Heart right ventricle (tissue), 16 donors: ENCODE measurements at places on chromosomes 11 and 22.
A peak's percentile ranks its signal among the peaks of the same experiment; 100 is the strongest.

DNA sequence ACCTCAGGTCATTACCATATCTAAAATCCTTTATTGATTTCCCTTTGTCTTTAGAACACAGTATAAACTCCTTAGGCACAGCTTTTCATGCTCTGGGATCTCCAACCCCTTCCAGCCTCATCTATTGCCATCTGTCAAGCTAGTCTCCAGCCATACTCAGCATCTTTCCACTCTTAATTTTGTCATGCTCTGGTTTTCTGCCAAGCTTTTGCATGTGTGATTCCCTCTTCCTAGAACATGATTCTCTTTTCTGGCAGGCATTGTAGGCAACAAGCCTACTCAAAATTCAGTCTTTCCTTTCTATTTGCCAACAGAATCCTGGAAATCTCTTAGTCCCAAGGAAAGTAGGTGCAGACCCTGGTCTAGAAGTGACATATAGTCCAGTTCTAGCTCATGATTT lies 35.5 kb upstream of the SLC6A5 start:
- no peak for DNase-seq

DNA sequence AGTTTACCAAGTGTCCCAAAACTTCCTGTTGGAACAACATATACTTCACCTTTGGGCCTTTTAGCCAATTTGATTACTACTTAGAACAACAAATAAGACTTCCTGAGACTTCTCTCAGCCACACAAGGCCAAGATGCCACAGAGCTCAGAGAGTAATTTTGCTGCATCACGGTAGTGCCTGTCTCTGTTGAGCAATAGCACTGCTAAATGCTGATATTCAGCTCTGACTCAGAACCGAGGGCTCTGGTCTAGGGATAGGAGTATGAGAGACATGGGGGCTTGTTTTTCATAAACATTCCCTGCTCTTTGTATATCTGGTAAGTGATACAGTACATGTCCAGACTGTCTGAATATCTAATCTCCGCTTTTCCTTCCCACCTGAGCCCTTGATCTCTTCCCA lies 260.4 kb upstream of the ARHGAP20 start:
- DNase-seq = no peak

GRCh38 chr11:2990617-2991451 lies 1.3 kb downstream of the NAP1L4 start:
- no peak for DNase-seq

DNA sequence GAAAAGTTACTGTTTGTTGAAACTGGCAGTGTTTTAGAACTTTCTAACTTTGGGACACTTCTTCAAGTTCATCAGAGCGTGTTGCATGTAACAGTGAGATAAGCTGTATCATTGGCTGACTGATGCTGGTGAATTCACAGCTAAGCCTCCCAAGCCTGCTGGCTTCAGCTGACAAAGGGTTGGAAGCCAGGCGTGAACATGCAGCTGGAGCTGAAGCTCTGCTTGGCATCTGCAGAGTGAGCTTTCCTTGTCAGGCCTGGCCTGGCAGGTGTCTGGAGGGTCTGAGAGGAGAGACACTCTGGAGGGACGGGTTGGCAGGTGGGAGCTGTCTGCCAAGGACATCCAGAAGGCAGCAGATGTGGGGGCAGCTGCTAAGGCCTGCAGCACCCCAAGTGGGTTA lies 1.5 kb downstream of the AMPD3 start:
- DNase-seq = no peak

DNA sequence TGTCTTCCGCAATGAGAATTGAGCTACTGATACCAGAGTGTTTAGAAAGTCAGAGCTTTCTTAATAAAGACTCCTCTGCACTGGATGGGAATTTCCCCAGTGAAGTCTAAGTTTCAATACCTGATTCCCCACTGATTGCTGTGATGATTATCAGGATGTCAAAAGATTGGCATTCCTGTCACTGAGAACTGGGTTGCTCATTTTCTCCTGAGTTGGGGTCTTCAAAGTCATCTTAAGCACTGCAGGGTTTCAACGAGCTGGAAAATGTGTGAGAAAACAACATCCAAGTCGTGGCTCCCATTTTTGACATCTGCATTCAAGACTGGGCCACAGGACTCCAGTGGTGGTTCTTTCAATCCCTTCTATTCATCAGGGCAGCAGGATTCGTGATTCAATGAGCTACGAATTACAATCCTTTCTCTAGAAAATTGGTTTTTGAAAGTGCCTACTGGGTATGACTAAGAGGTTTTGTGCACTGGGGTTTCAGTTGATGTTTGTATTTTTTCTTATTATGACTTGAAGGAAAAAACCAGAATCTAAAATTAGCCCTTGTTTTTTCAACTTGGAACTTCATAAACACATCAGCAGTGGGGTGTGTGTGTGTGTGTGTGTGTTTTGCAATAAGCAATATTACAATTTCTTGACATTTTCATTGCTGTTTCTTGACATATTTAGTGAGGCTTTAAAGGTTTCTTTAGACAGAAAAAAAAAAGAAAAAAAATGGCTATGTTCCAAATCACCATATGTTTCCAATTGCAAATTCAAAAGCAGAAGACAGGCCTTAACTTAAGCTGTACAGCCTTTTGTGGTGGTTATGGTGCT lies 233.0 kb downstream of the FAM76B start:
- no peak for DNase-seq

GRCh38 chr11:84721561-84721961 lies 905.6 kb downstream of the DLG2 start:
- DNase-seq = no peak

- DNase-seq = no peak
These were observed 11.1 kb upstream of the OR56B4 start for GRCh38 chr11:6096417-6096816.

DNA sequence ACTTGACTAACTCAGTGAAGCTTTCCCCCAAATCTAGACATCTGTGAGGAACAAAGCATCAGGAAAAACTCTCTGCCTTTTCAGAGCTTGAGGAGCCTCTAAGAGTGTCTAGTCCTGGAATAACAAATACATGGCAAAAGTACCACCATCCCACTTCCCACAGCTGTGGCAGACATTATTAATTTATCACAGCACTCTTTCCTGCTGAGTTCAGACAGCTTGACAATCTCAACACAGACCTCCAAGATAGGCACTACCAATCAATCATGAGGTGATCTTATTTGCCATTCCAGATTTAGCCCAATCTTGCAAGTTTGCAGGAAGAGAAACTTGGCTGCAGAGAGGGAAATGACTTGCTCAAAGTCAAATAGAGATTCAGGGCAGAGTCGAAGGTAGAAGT lies 202.8 kb downstream of the MN1 start:
- DNase-seq = no peak

DNA sequence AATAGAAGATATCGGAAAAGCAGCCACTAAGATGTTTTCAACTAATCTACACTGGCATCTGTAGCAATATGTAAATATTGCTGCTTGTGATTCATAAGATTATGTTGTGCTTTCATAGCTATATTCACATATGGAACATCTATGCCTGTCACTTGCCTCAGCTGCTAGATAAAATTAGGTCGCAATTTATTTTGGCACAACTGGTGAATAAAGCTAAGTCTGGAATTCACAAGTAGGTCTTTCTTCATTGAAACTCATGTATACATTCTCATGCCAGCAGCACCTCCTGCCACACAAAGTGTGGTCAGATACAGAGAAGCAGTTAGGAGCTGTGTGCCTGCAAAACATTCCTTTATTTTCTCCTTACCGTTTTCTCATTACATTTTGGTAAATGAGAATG lies 543.3 kb upstream of the CHORDC1 start:
- no peak for DNase-seq

- DNase-seq = no peak
These were observed 87.2 kb downstream of the KCNC1 start for GRCh38 chr11:17821648-17822400.

- DNase-seq = peak; percentile 83
These were observed at the start of the genes MPST and TST for GRCh38 chr22:37019309-37020191. MPST (plus strand) TSS chr22:37019742; CDS start chr22:37019837, 95 bp downstream. TST (minus strand) TSS chr22:37019447; CDS start chr22:37018732, 715 bp downstream.

DNA sequence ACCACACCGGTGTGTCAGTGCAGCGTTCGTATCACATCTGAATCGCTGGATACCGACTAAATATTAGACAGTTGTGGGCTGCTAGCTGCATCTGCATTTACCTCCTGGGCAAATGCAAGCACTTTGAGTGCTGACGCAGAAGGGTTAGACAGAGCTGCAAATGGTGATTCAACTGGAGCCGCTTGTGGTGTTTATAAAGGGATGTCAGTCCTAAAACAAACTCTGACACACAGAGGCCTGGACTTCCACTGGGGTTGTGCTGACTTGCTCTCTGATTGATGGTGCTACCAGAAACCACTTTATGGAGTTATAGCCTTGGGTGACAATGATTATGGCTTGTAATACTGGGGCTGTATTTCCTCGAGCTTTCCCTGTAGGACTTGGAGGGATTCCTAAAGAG lies 374.4 kb downstream of the NTM start:
- DNase-seq = no peak

GRCh38 chr11:120894202-120894985 lies 129.5 kb upstream of the TBCEL start:
- no peak for DNase-seq

- no peak for DNase-seq
These were observed 1215.3 kb downstream of the BRD1 start for GRCh38 chr22:48612077-48612995.

DNA sequence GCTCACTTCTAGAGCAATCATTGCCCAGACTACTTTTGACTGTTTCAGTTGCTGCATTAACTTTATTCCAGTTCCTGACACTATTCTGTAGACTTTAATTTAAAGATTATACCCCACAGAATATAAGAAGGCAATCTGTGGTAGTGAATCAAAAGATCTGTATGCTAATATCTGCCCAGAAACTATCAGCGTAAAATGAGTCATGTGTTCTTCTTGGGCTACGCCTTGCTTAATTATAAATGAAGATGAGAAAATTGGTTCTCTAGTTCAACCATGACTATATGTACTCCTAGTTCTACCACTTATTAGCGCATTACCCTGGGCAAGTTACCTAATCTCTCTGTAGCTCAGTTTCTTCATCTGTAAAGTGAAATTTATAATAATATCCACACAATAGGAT lies 128.5 kb downstream of the CWF19L2 start:
- DNase-seq = no peak

GRCh38 chr22:27134315-27134701 lies 476.9 kb downstream of the MIAT start:
- no peak for DNase-seq

DNA sequence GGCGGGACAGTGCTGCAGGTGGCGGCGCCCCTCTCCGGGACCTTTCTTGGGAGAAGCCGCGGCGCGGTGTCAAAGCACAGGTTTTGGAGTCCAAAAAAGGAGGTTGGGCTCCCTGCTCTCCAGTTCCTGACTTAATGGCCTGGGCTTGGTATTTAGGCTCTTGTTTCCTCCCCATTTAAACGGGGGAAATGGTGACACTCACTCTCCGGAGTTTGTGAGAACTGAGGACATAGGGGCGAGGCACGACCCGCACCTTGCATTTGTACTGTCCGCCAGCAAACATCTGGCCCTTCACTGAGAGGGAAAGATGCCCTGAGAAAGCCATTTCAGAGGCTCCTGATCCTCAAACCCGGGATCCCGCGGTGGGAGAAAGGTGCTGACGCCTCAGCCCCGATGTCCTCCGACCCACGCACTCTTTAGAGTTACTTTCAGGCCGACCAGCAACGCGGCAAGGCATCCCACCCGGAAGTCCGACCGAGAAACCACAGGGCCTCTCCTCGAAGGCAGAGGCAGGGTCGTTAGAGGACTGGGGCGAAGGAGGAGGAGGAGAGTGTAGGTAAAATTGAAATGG lies 2.9 kb upstream of the WDR74 start:
- peak; percentile 28 for DNase-seq

DNA sequence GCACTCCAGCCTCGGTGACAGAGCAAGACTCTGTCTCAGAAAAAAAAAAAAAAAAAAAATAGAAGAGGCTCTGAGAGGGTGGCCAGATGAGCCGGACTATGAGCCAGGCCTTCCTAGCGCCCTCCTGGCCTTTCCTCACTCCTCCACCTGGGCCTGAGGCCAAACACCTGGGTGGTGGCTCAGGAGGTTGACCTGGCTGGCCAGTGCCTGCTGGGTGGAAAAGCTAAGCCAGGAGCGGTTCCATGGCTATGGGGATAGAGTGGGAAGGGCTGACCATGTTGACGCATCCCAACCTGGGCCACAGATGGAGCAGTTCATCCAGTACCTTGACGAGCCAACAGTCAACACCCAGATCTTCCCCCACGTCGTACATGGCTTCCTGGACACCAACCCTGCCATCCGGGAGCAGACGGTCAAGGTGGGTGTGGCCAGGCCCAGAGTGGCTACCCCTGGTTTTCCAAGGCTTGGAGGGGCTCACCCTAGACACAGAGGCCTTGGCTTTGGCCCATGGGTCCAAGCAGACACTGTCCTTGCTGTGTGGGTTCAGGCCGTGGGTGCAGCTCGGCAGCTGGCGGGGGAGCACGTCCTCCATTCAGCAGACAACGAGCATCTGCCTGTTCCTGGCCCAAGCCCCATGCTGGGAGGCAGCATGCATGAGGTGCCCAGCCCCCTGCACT lies 7.6 kb downstream of the SCYL1 start:
- no peak for DNase-seq

DNA sequence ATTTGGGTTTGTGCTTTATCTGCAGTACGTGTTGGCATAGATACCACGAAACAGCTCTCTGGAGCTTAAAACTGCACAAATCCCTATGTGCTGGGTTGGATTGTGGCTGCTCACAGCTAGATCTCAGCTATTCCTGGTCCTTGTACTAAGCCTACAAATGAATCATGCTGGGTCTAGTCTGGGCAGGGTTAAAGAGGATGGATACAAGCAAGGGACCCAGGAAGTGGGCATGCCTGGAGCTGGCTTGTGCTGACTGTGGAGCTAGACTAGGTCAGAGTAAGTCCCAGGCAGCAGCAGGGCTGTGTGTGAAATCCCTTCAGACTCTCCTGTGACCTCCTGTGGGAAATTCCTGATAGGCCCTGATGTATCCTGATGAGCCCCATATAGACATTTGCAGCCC lies 3.9 kb upstream of the E2F8 start:
- DNase-seq = no peak

DNA sequence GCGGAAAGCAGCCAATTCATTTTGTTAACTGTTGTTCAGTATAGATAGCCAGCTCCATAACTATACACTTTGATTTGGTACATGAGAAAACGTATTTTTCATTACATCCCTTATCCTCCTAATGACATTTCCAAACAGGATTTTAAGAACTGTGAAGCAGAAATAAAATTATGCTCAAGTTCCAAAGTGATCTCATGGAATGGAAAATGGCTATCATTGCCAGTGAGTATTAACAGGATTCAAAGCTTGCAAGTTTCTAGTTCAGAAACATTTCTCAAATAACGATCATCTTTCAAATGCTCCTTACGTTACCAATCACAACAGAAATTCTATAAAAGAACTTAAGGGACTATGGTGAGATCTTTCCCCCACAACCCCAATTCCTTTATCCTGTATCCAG lies 53.7 kb downstream of the CADM1 start:
- DNase-seq = no peak

DNA sequence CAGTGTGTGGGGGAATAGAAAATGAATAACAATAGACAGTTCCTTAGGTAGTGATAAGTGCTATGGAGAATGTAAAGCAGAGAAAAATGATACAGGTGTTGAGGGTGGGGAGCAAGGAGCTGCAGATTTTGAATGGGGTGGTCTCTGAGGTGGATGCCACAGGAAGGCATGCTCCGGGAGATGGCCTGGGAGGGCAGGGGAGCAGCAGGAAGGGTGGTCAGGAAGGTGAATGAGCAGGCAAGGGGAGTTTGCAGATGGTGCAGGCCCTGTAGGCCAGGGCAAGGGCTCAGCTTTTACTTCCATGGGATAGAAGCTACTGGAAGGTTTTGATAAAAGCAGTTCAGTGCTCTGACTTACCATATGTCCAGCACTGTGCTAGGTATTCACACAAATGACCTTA lies 44.8 kb downstream of the FDX1 start:
- DNase-seq = no peak

GRCh38 chr11:117986981-117987574 lies 884 bp downstream of the IL10RA start:
- no peak for DNase-seq
